ENCODE measurements at places on chromosomes 2 and 18.

- DNase-seq: no peak
These were observed 65.3 kb downstream of the TWIST2 start for GRCh38 chr2:238912916-238913875.

- DNase-seq: no peak
These were observed 43.6 kb downstream of the NHEJ1 start for GRCh38 chr2:219116776-219117646.

DNA sequence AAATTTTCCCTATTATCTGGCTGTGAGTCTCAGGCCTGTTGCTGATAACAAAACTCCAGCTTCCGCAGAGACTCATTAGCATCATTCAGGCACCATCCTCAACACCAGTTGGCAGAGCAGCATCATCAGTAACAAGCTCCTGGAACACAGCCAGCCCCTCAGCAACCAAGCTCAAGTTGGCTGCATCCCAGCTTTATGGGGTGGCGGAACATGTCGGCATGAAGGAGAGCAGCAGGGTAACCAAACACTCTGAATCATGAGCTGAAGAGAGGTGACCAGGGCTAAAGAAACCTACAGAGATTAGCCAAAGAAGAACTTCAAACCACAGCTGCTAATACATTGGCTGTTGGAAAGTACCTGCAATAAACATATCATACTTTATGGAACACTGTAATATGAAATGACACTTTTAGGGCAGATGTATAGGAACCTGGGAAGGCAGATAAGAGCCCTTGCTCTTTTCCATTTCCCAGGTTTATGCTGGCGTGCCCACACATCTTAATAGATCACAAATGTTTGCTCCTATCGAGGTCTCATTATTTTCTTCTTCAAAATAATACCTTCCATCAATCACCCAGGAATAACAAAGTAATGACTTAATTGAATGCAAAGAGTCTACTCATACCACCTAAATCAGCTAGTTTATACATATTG is 63.8 kb downstream of the PDE11A start:
- peak; percentile 43 for DNase-seq

- no peak for DNase-seq
These were observed 11.1 kb upstream of the RAB17 start for GRCh38 chr2:237601453-237602116.

GRCh38 chr2:131801210-131801744 is 273.6 kb downstream of the CCDC74A start:
- no peak for DNase-seq

DNA sequence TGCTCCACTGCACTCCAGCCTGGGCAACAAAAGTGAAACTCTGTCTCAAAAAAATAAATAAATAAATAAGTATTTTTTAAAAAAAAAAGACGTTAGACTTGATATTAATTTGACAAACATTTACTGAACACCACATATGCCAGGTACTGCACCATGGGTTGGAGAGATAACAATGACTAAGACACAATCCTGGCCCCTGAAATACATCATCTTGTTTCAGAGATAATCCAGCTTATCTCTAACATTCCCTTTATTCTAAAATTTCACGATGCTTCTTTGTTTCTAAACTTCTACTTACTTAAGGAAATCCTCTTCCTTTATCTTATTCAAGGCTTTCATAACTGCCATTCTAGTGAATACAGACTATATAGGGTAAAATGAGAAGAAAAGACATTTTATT is 55.0 kb upstream of the PEX13 start:
- no peak for DNase-seq

DNA sequence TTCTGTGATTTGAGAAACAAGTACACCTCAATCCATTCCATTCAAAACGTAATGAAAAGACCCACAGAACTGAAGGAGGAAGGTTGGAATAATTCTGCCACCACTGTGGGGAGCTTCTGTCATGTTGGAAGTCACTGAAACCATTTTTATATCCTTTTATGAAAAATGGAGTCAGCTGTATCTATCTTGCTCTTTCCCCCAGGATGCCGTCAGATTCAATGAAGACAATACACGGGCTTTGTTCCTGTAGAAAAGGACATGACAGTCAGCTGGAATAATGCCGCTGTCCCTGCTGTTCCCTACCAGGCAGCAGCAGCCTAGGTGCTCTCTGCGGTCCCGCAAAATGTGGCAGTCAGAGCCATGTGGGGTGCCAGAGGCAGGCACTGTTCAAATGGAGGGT is 52.5 kb upstream of the APCDD1 start:
- DNase-seq: no peak

DNA sequence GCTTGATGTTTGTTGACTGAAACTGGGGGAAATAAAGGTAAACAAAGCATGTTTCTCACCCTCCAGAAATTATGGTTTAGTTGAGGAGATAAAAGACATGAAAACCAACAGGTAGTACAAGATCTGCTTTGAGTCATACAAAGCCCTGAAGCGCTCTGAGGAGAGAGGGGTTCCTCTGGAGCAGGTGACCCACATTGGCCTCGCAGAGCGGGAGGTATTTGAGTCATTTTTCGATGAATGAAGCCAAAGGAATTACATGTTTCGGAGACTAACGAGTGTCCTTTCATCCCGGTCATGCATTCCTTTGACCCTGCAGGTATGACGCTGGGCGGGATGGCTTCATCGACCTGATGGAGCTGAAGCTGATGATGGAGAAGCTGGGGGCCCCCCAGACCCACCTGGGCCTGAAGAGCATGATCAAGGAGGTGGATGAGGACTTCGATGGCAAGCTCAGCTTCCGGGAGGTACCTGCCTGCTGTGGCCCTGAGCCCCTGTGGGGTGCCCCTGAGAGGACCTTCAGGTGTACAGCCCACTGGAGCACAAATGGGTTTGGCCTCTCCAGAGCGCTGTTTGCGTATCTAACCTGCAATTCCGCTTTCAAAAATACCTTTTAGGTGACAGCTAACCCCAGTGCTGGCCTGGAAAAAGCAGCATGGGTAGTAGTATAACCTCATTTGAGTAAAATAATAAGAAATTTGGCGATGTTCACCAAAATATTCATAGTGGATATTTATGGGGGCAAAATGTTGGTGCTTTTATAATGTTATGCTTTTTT is 29.3 kb downstream of the EFHD1 start:
- no peak for DNase-seq

- DNase-seq: no peak
These were observed 91.8 kb downstream of the METTL8 start for GRCh38 chr2:171342067-171342413.

Data from NCI-H1417 treated with DMSO at 0.1 percent for 48 hours (cell line).